Activated naive CD4-positive, alpha-beta T cell treated with anti-CD3 and anti-CD28 coated beads, Interleukin-2, amount 50 U/mL, for 72 hours (primary cell): ENCODE measurements at places on chromosomes 2 and 18. TPM values are rescaled to one million over a fixed set of nuclear protein-coding genes. Genes with fewer than 3 reads are reported as not detected.

GRCh38 chr2:80469428-80469827, 164.9 kb upstream of the LRRTM1 start:
- DNase-seq = no peak

Gene VWC2L
- total RNA-seq = not detected

Gene ITGA4
- total RNA-seq = 27.2 TPM

Gene IGFBP2
- total RNA-seq = 11.6 TPM

- DNase-seq = no peak
Observed at GRCh38 chr2:105611811-105612424, 132.8 kb upstream of the NCK2 start.

DNA sequence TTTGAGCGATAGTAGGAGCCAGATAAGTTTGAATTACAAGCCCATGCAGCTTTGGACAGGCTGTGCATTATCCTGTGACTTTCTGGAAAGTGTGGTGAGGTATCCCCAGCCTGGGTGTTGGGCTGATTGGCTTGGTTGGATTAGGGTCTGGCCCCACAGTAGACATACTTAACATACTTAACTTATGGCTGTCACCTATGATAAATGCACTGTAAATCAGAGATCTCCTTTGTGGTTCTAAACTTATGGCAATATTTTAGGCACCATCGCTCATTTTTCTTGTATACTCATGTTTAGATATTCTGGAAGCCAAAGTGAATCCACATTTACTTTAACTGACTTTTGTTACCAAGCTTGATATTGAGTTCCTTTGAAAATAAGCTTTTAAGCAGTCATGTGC, 54.8 kb downstream of the SPTBN1 start:
- no peak for DNase-seq

Gene NCKAP5
- total RNA-seq = not detected

DNA sequence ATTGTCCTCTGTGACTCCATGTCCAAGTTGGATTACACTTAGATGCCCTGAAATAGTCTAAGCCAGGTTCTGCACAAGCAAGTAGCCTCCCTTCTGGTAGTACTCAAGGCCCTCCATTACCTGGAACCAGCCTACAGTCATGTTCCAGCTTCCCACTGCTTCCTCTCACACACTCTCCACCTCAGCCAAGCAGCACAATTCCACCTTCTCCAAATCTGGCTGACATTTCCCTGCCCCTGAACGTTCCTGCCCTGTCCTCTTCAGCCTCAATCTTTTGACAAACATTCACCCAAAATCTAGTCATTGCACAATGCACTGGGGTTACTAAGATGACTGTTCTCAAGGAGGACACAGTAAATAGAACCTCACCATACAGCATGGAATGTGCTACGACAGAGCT, 95.3 kb upstream of the KLHL29 start:
- no peak for DNase-seq

- DNase-seq = no peak
Observed at GRCh38 chr2:72062336-72062735, 85.3 kb downstream of the CYP26B1 start.

- DNase-seq = no peak
Observed at GRCh38 chr18:37457341-37457740, 108.3 kb downstream of the CELF4 start.

Gene PAX8
- total RNA-seq = 1.3 TPM

- DNase-seq = no peak
Observed at GRCh38 chr2:180656455-180656847, 324.0 kb upstream of the UBE2E3 start.

- no peak for DNase-seq
Observed at GRCh38 chr2:232876978-232877441, 6.9 kb downstream of the SNORC start.

GRCh38 chr2:235157746-235158482, 206.1 kb downstream of the SH3BP4 start:
- no peak for DNase-seq

DNA sequence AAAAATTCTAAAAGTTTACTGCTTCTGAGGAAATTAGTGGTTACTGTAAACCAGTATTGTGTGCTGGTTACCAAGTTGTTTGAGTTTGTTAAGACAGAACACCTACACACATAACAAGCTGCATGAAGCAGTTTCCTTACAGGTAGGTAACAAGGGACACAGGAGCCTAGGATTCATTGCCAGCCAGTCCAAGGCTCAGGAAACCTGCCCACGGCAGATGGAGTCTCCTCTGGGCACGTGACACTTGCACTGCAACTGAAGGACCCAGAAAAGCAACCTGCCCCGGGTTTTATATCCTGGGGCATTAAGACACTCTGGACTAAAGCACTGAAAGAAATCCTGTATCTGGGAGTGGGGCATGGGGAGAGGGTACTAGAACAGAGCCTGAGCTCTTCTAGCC, 639.3 kb downstream of the ADCYAP1 start:
- no peak for DNase-seq

Gene ERMN
- 1.6 TPM for total RNA-seq

GRCh38 chr2:25251422-25252273, 83.3 kb upstream of the POMC start:
- peak; percentile 50 for DNase-seq

- DNase-seq = no peak
Observed at GRCh38 chr2:238144262-238144661, 5.8 kb downstream of the KLHL30 start.
